NCI-H2081 (cell line): ENCODE measurements at places on chromosomes 5 and 9.

DNA sequence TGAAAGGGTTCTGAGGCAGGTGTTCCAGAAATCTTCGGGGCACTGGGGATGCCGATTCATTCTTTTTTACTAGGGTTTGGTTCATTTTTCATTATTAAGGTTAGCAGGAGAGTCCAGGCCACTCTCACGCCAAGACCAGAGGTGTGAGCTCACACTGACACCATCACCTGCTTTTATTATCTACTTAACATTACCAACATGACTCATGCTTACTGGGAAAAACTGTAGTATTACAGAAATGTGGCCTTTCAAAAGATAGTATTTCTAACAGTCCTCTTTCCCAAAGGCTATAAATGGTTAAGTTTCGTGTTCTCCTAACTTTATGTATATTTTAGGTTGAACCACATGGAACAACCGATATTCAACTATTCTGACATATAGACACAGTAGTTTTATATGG, 222.1 kb downstream of the ROR2 start:
- no peak for DNase-seq

DNA sequence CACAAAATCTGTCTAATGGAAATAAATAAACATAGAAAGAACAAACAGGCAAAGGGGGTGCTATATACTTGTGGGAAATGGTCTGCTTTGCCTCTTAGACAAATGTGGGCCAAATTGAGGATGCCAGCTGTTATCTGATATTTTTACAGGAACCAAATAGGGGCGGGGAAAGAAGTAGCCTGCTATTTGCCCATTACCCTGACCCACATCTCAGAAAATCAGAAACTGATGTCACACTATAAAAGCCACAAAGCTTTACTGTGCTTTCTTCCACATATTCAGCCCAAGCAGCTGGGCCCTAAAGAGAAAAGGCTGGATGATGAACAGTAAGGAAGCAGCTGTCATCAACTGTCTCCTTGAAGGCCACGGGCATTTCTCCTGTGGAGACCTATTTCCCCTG, 97.3 kb downstream of the ELAVL2 start:
- no peak for DNase-seq

DNA sequence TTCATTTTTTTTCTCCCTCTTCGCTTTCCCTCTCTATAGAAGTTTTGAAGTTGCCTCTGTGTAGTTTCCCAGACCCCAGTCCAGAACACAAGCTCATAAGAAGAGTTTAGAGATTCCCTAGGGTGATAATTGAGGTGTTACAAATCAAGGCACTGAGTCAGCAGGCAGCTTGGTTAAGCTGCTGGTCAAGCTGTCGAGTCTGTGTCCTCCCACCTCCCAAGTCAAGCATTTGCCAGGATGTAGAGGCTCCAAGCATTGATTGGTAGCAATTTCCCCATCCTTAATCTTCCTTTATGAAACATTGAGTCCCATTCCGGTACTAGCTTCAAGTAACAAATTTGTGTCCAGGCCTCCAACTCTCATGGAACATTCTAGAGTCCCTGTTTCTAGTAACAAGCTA, 47.5 kb upstream of the SLC1A1 start:
- no peak for DNase-seq

- DNase-seq, result no peak
Observed at GRCh38 chr9:94799578-94800264, 73.2 kb downstream of the AOPEP start.

GRCh38 chr5:96370976-96371375, 62.1 kb downstream of the PCSK1 start:
- peak; percentile 61 for DNase-seq

GRCh38 chr9:121992571-121993212, 100.4 kb downstream of the TTLL11 start:
- DNase-seq, result peak; percentile 73

DNA sequence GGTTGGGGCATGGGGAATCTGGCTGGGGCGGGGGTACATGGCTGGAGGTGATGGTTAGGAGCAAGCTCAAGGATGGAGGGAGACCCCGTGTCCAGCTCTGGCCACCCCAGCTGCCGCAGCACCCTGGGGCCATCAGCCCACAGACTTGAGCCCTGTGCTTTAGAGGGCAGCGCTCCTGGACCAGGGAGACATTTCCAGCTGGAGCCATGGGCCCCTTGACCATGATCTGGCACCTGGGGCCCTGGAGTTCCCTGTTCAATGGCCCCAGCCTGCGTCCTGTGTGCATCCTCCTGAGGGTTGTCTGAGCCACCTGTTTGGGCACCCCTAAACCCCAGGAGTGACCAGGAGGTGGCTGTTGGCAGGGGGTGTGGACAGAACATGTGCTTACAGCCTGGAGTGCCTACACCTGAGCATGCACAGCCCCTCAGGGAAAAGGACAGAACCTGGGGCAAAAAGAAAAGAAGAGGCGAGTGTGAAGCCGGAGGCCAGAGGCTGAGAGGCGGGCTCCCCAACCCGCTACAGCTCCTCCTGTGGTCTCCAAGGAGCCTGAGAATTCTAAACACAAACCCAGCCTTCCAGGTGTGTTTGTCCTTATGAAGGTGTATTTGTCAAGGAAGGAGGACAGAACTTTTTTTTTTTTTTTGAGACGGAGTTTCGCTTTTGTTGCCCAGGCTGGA, 126.7 kb downstream of the C9orf50 start:
- no peak for DNase-seq

GRCh38 chr9:93049491-93049890, 9.0 kb upstream of the SUSD3 start:
- DNase-seq, result no peak

DNA sequence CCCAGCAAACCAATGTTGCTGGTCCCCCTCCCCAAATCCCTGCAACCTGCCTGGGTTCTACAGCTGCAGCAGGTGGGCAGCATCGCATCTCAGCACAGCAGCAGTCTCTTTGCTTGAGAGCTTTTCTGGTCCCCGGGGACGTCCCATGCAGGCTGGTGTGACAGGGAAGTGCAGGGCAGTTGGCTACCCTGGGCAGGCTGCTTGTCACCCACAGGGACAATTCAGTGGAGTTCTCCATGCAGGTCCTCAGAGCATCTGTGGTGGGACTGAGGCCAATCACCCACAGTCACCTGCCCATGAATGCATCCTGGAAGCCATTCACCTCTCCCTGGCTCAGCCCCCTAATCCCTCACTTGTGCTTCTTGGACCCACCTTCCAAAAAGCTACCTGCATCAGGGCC, 43.9 kb upstream of the SEMA4D start:
- no peak for DNase-seq

DNA sequence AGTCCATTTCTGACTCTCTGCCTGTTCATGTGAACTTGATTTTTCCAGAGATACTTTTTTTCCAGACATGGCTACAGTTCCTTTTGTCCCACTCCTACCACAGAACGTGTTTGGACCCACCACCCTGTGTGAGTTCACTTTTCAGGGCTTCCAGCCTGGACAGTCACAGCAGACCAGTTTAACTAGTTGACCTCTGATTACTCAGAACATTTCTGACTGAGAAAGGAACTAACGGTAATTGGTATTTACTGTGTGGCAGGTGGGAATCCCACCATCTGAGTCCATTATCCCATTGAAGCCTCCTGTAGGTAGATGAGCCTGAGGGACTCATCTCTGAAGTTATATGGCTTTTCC, 210.1 kb downstream of the GOLPH3 start:
- no peak for DNase-seq

DNA sequence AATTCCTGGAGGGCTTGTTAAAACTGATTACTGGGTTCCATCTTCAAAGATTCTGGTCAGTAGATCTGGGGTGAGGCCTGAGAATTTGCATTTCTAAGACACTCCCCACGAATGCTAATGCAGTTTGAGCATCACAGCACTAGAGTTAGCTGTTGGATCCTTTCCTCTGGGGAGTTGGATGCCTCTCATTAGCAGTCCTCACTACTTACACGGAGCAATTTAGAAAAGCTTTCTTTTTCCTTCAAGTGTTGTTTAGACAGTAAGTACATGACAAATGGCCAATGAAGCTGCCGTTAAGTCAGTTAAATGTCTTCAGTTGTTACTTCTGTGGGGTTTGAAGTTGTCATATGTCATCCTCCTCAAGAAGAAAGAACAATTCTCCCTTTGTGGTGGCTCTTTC, 74.9 kb upstream of the HMHB1 start:
- DNase-seq, result no peak

GRCh38 chr5:72954389-72954788, 1.5 kb upstream of the FCHO2 start:
- DNase-seq, result no peak

- no peak for DNase-seq
Observed at GRCh38 chr5:68067291-68067690, 148.3 kb upstream of the PIK3R1 start.

- no peak for DNase-seq
Observed at GRCh38 chr9:114511978-114512874, 7.0 kb upstream of the WHRN start.

- no peak for DNase-seq
Observed at GRCh38 chr5:119512277-119512676, 60.0 kb downstream of the HSD17B4 start.

GRCh38 chr5:10653751-10654400, 90.0 kb downstream of the ANKRD33B start:
- no peak for DNase-seq

DNA sequence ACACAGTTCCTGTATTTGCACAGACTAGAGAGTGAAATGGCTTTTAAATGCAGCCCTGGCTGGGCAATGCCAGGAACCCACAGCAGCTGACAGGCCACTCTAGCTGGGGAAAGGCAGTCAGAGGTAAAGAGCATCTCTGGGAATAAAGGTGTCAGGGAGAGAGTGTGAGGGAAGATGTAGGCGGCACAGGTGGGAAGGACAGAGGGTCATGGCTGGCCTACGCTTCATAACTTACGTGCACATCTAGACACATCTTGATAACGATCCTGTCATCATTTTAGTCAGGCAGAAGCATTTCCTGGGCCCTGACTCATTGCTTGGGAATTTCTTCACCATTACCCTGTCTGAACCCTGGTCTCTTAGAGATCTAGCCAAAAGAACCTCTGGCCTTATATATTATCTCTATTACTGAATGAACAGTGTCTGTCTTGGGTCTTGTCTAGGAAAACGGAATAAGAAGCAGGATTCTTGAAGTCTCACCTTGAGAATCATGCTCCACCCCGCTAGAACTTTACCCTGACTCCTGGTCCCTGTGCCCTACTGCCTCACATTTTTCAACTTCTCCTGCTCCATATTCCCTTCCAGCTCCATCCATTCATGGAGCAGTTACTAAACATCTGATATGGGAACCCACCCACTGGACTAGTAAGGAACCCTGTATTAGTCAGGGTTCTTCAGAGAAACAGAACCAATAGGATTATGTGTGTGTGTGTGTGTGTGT, 106.4 kb upstream of the ELL2 start:
- no peak for DNase-seq

GRCh38 chr9:7055171-7055903, 297.6 kb downstream of the KDM4C start:
- DNase-seq, result no peak

GRCh38 chr9:130570208-130570607, 9.2 kb upstream of the FUBP3 start:
- no peak for DNase-seq

DNA sequence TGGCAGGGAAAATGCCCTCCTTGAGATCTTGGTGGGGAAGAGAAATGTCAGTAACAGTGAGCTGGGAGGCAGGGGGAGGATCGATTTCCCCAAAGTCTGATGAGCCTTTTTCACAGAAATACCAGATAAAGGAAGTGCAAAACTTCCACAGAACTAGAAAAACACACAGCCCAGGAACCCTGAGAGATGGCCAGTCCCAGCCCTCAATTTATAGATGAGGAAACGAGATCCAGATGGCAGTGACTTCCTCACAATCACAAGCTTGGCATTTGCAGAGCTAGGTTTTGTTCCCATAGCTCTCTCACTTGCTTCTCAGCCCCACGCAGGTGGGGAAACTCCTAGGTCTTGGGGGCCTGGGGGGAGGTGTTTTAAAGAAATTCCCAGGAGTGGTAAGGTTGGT, 3.8 kb upstream of the GGTA1 start:
- no peak for DNase-seq

GRCh38 chr9:127095411-127095810, 27.0 kb downstream of the ANGPTL2 start:
- DNase-seq, result no peak

DNA sequence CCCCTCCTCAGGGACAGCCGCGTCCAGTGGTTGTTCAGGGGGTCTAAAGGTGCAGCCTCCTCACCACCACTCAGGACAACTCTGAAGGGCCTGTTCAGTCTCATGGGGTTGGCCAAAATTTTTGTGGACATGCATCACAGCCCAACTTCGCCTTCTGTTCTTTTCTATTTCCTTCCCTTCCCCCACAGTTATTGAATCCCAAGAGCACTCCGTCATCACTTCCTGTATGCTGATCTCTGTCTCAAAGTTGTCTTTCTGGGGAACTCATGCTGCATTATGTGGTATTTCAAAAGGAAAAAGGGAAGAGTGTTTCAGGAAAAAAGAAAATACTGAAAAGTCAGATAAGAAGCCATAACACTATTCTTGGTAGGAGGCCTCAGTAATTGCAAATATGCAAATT, 355.4 kb downstream of the CAAP1 start:
- no peak for DNase-seq

- DNase-seq, result no peak
Observed at GRCh38 chr5:42573386-42573785, 150.1 kb downstream of the GHR start.

- DNase-seq, result peak; percentile 3
Observed at GRCh38 chr9:101027733-101028345, 688 bp upstream of the PLPPR1 start.

- no peak for DNase-seq
Observed at GRCh38 chr5:6687505-6687904, 25.7 kb upstream of the TENT4A start.

GRCh38 chr9:117224695-117225094, 190.2 kb downstream of the ASTN2 start:
- peak; percentile 25 for DNase-seq

DNA sequence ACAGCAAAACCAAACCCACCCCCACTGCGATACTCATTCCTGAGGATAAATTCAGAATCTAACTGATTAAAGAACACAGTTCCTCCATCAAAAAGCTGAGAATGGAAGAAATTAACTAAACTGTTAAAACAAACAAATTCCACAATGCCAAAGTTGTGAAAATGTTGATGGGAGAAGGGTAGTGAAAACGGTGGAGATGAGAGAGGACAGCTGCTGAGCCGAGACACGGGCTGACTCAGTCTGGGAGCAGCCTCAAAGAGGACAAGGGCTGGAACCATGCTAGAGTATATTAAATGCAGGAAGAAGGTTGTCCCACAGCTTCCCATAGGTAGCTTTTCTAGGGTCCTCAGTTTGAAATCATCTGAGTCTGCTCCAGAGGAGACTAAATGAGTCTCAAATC, 14.3 kb downstream of the ADAMTS12 start:
- no peak for DNase-seq

DNA sequence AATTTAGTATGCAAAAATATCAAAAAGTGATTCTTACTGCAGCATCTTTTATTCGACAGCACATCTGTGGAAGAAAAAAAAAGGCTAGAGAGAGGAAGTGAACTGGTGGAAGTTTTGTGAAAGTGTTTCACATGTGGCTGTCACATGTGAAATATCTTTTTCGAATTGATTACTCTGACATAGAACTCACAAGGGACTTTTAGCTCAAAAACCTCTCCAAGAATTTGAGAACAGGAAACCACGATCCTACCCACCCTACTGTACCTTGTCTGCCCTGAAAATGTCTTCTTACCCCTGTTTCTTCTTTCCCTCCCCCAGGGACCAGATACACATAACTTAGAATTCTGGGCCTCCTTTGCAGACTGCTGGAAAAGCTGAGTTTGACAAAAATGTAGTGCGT, 106.5 kb upstream of the PRRC1 start:
- DNase-seq, result no peak
